ENCODE measurements at places on chromosomes 16 and 17.
A peak's percentile ranks its signal among the peaks of the same experiment; 100 is the strongest.

GRCh38 chr16:84507011-84507982, 2.8 kb upstream of the MEAK7 start:
- DNase-seq, result no peak

DNA sequence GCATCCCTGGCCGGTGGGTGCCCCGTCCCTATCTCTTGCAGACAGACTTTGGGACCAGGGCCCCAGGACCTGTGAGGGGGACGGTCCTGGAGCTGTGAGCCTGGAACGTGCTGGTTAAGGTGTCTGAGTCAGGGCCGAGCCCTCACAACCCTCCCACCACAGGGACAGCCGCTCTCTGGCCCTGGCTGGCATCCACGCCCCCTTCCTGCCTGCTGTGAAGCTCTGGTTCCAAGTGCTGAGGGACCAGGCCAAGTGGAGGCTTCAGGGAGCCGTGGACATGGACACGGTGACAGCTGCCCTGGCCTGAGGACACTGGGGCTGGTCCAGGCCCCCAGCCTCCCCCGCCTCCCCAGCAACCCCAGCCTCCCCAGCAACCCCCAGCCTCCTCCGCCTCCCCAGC, 6.6 kb downstream of the TSR3 start:
- no peak for DNase-seq

- no peak for DNase-seq
Measured at GRCh38 chr16:31502981-31503380, 5.2 kb downstream of the RUSF1 start.

- no peak for DNase-seq
Measured at GRCh38 chr16:47019568-47019967, 46.1 kb upstream of the DNAJA2 start.

GRCh38 chr17:34099859-34100515, 155.1 kb upstream of the CCL2 start:
- DNase-seq, result no peak

- no peak for DNase-seq
Measured at GRCh38 chr17:16463358-16464302, 28.4 kb downstream of the LRRC75A start.

- DNase-seq, result peak; percentile 50
Measured at GRCh38 chr16:17364319-17365210, 106.2 kb downstream of the XYLT1 start.

- DNase-seq, result no peak
Measured at GRCh38 chr17:33459078-33459940, 166.2 kb upstream of the ASIC2 start.

DNA sequence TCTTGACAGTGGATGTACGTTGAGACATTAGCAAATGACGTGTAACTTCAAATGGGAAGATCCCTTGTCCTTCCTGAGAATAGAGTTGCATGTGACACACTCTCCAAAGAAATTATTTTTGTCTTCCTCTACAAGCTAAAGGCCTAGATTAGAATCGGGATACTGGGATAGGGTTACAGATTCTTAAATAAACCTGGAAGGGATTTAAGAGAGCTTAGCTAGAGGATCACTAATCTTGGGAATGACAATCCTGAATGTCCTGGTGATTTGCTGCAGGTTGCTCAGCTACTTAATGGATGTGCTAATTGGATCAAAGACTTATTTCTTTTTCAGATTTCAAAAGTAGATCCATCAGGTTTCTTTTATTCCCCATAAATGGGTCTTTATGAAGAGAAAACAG, 101.9 kb downstream of the KCNJ2 start:
- no peak for DNase-seq

DNA sequence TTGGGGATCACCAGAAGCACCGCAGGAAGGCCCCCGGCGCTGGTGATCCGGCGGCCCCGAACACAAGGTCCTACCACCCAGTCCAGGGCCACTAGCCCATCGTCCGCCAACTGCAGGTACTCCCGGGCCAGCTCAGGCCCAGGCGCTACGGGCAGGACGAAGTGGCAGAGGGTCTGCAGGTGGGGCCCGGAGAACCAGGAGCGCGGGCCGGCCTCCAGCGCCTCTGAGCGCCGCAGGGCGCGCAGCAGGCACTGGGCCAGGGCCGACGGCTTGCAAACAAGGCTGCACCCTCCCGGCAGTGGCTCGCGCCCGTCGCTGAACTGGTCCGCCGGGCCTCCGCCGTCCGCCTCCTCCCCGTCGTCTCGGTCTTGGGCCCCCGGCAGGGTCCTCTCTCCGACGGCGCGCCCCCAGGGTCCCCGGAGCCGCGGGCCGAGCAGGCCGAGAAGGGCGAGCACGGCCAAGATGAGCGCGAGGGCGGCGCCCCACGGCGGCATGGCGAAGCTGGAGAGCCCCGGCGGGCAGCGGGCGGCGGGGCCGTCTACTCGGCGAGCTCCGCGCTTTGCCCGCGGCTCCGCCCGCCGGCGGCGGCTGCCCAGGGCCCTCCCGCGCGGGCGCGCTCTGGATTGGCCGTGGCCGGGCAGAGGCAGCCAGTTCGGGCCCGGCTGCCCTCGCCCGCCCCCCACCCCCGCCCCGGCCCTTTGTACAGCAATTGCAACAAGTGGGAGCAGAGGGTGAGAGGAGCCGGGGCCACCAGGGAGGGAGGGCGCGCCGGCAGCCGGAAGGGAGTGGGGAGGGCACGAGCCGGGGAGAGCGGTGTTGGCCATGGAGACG, at the start of gene ABHD15:
TSS of gene ABHD15 (minus strand) at position 565 of the 831 bp plus-strand sequence. CDS start at position 494, 71 bp downstream.
- no peak for DNase-seq

DNA sequence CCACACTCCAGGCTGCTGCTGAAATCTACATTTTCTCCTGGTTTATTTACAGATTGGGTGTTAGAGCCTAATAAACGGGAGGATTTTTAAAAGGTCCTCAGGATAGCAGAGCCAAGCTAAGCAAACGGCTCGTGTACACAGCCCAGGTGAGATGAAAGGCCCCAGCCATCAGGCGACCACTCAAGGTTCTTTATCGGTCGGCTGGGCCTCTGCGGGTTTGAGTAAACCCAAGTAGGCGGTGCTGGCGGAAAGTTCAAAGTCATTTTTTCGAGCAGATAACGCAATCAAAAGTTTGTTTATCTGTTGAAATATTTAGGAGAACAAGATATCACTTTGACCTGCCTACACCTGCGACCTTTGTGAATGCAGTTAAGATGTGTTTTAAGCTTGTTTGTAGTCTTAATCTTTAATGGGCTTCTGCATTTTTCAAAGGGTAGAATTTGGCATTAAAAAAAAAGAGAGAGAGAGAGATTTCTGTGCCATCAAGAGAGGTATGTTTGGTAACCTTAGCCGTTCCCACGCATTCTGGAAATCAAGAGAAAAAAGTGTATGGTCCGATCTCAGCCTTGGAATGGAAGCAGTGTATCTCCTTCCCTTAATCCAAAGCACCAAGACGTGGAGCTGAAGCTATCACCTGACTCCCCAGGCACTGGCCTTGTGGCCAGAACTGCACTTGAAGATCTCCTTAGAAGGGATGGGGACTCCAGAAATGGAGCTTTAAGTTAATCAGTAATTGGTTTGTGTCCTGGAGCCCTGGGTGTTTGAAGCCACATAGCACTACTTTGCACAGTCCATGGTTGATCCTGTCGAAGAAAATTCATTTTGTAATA, 301.7 kb upstream of the IRX5 start:
- DNase-seq, result no peak

GRCh38 chr17:48064638-48065037, 16.5 kb downstream of the NFE2L1 start:
- DNase-seq, result no peak

GRCh38 chr17:63124536-63124935, 158.5 kb downstream of the TANC2 start:
- DNase-seq, result no peak

GRCh38 chr16:84055366-84055765, 12.8 kb upstream of the SLC38A8 start:
- DNase-seq, result no peak

GRCh38 chr16:27471661-27472060, 69.7 kb downstream of the IL21R start:
- DNase-seq, result no peak

DNA sequence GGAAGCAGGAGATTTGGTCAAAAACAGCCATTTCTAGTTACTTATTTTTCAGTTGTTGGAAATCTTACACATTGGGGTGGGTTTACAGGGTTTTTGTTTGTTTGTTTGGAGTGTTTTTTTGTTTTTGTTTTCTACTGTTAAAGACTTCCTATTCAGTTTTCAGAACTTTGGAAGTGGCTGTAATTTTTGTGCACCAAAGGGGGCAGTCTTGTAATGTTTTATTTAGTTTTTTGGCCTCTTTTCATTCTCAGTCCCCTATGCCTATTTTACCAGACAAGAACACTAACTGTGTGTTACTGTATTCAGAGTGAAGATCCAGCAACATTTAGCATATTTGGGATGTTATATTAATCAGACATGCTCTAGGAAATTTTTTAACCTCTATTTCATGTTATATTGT, 20.6 kb downstream of the TPPP3 start:
- no peak for DNase-seq

DNA sequence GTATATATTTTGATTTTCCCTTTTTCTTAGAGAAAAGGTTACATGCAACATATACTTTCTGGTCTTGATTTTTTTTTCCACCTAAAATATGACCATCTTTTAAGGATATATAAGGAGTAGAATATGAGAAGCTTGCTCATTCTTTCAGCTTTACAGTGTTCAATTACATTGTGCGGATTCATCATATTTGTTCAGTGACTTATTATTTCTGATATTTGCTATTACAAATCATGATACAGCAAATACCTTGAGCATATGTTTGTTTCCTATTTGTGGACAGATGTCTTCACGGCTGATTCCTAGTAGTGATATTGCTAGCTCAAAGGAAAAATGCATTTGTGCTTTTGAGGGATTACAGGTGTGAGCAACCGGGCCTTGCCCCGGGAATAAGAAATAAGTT, 18.1 kb downstream of the KATNIP start:
- no peak for DNase-seq

- no peak for DNase-seq
Measured at GRCh38 chr16:50393858-50394802, 25.3 kb upstream of the BRD7 start.

- DNase-seq, result no peak
Measured at GRCh38 chr16:57949013-57949412, 21.9 kb downstream of the CNGB1 start.

GRCh38 chr17:50520483-50520882, 12.1 kb upstream of the EPN3 start:
- no peak for DNase-seq

DNA sequence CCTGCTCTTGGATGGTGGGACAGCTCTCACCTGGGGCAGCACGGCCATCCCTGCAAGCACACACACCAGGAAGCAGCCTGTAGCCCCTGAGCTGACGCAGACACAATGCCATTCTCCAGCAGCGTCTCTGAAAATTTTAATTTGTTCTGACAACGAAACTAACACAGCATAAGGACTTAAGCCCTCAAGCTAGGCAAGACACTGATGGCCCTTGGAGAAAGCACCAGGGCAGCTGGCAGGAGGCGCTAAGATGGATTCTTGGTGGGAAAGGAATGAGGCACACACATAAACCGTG, 2.7 kb upstream of the LIMD2 start:
- DNase-seq, result no peak
